ENCODE measurements at places on chromosomes 3 and 15. TPM values are rescaled to one million over a fixed set of nuclear protein-coding genes. Genes with fewer than 3 reads are reported as not detected.

DNA sequence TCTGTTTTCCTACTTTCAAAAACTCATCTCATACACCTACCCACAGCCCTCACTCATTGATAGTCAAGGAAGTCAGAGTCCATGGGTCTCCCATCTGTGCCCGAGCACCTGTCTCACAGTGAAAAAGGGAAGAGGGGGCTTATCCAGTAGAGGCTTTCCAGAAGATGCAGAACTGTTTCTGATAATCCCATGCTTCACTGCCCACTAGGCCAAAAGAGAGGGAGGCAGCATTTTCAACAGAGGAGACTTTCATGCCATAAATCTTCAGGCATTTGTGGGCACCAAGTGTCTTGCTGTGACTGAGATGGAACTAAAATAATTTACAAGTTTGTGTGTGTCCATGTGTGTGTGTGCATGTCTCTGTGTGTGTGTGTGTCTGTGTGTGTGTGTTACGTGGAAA, 117.9 kb upstream of the PHLDB2 start:
- DNase-seq: peak; percentile 41

- no peak for DNase-seq
Observed at GRCh38 chr3:108450444-108450843, 60.0 kb downstream of the MYH15 start.

DNA sequence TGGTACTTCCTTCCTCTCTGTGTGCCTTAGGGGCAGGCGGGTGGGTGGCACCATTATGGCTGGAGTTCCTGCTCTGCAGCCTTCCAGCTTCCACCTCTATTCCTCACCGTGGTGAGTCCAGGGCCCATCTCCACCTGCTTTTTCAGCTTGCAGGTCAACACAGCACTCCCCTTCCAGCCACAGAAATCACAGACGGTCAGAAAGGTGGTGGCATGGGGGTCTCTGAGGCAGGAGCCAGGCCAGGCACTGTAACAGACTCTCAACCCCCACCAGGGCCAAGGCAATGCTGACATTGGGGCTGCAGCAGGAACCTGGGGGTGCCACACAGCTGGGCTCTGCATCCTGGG, 16.6 kb downstream of the KLF15 start:
- DNase-seq: no peak

GRCh38 chr3:63753995-63754394, 65.1 kb upstream of the C3orf49 start:
- DNase-seq: no peak

DNA sequence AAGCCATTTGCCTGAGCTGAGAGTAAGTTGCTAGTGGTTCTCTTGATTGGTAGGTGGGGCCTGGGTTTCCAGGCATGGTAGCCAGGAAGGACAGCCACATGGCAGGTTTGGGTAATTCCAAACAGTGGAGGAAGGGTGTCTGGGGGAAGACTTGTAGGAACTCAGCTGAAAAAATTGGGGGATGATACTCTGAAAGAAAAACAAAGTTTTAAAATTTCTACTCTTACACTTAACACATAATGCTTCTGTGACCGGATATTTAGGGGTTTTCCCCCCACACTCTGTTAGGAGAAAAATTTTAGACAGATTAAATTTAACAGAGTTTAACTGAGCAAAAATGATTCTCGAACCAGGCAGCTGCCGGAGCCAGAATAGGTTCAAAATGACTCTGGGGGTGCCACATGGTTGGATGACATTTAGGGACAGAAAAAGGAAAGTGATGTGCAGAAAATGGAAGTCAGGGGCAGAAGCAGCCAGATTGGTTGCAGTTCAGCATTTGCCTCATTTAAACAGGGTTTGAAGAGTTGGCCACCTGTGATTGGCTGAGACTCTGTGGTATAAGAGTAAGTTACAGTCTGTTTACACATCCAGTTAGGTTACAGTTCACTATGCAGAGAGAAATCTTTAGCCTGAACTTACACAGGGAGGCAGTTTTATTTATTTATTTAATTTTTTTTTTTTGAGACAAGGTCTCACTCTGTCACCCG, 8.1 kb downstream of the B2M start:
- DNase-seq: peak; percentile 20

GRCh38 chr3:157368171-157368570, 68.5 kb upstream of the PTX3 start:
- no peak for DNase-seq

The RNF168 gene
- 26.0 TPM for total RNA-seq

The OR5H1 gene
- not detected for total RNA-seq

The TP63 gene
- total RNA-seq: 0.71 TPM

The ALDH1A3 gene
- 148 TPM for total RNA-seq

The TYRO3 gene
- total RNA-seq: 23.2 TPM

The CACNA2D2 gene
- not detected for total RNA-seq
